Effector memory CD8-positive, alpha-beta T cell (primary cell): ENCODE measurements at places on chromosomes 7 and 10.

DNA sequence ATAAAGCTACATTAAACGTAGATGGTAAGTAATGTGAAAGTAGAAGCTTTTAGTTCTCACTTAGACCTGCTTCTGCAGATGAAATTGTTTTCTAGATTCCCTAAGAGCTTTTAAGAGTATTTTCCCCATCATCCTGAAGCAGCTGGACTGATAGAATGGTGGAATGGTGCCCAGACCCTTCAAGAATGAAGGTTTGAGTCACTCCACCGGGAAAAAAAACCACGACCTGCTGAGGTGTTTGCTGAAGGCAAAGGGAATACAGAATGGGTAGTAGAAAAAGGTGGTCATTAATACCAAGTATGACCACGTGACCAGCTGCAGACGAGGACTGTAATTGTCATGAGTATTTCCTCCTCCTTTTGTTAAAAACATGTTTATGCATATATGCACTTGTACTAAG, 79.2 kb upstream of the PTPRZ1 start:
- no peaks in the 10 kb centered on the region for H3K27me3 ChIP-seq
- H3K4me1 ChIP-seq = no peaks in the 10 kb centered on the region
- no peak overlapping the region for H3K27ac ChIP-seq

DNA sequence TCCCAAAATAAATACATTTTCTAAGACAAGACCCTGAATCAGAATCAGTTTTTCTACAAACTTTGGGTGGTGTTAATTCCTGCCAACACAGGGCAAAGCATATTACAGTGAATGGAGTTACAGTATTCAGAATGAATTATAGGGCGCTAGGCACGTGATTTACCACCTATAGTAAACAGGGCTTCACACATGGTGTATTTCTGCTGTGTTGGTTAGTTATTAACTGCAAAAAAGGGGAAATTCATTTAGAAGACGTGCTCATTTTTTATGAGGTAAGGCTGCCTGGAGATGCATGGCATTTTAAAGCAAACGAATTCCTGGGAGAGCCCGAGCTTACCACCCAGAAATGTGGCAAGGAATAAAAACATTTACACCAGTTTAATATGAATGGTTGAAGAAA, 393.8 kb downstream of the LRMDA start:
- no peak overlapping the region for H3K4me3 ChIP-seq
- DNase-seq = no peak
- no peaks in the 10 kb centered on the region for H3K4me1 ChIP-seq
- no peaks in the 10 kb centered on the region for H3K27me3 ChIP-seq
- no peak overlapping the region for H3K27ac ChIP-seq

DNA sequence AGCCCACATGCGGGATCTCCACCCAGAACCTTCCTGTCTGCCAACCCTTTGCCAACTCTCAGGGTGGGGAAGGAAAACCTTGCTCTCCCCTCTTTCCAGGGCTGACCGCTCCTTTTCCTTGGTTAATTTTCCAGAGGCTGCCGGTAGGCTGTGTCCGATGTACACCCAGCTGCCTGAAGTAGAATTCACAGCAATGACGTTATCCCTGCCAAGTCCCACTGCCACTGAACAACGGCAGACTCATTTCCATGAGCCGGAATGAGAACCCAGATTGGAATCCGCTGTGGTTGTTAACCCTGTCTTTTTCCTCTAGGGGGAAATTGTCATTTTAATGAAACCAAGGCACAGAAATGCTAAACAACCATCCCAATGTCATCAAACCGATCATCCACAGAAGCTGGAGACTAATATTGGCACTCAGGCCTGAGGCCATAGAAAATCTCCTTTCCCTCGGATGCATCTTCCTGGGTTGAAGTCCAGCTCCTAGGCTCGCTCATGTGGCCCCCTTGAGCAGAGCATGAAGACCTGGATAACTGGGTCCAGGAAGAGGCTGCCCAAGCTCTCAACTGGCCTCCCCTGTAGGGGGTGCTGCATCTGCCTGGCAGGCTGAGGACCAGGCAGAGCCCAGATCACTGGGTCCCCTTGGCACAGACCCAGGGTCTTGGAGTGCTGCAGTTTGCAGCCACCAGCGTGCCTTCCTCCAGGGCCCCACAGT, 30.4 kb downstream of the KLRG2 start:
- no peaks in the 10 kb centered on the region for H3K27me3 ChIP-seq
- H3K4me1 ChIP-seq = no peaks in the 10 kb centered on the region
- no peak overlapping the region for H3K4me3 ChIP-seq
- H3K36me3 ChIP-seq = peaks cover 5% of the 10 kb centered on the region
- H3K27ac ChIP-seq = no peak overlapping the region

DNA sequence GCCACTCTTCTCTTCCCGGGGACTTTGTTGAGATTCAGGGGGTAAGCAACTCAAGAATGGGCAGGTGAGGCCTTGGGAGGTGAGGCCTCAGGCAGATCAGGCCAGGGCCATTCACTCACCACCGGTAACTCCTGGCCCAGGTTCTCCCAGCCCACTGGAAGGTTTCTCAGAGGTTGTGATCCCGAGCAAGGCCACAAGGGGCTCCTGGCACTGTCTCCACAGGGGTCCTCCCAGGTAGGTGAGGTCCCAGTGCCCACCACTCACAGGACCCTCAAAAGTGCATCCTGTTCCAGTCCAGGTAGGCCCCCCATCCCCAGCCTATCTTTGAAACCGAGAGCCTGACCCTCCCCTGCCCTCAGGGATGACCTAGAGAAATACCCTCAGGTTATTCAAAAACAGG, 236.1 kb downstream of the BUB3 start:
- no peaks in the 10 kb centered on the region for H3K4me1 ChIP-seq
- H3K36me3 ChIP-seq = no peaks in the 10 kb centered on the region
- no peak overlapping the region for H3K27ac ChIP-seq
- no peak overlapping the region for H3K4me3 ChIP-seq

DNA sequence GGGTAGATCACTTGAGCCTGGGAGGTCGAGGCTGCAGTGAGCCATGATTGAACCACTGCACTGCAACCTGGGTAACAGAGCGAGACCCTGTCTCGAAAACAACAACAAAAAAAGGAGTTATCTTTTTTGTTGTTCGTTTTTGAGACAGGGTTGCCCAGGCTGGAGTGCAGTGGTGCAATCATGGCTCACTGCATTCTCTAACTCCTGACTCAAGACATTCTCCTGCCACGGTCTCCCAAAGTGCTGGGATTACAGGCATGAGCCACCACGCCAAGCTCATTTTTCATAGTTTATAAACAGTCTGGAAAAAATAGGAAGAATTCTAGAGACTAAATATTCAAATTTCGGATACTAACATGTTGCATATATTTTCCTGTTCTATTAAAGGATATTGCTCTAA, 29.4 kb downstream of the SFXN4 start:
- no peak for DNase-seq
- no peaks in the 10 kb centered on the region for H3K27me3 ChIP-seq
- H3K4me3 ChIP-seq = no peak overlapping the region
- H3K4me1 ChIP-seq = peaks cover 20% of the 10 kb centered on the region

DNA sequence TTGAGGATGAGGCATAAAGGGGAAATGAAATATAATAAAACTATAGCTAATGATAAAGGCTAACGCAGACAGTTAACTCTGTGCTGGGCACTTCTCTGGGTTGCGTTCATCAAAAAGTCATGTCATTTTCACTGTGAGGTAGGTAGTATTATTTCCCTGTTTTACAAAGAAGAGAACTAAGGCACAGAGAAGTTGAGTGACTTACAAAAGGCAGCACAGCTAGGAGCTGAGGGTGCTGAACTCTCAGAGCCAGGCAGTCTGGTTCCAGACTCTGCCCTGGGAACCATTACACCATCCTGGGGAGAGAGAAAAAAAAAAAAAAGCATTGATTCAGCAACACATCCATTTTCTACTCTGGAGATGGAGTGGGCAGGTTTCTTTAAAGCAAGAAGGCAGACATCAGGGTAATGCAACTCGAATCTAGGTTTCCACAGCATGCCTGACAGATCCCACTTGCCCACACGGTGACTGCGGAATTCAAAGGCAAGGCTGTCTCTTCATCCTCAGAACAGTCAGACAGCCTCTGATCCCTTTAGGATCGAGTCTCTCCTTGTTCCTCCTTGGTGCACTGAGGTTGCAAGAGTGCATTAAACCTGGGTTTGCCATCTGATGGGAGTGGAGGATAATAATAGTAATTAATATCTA, 40.6 kb upstream of the ECHDC3 start:
- H3K27ac ChIP-seq = no peak overlapping the region
- H3K4me1 ChIP-seq = no peaks in the 10 kb centered on the region
- DNase-seq = no peak
- H3K27me3 ChIP-seq = peaks cover 18% of the 10 kb centered on the region

DNA sequence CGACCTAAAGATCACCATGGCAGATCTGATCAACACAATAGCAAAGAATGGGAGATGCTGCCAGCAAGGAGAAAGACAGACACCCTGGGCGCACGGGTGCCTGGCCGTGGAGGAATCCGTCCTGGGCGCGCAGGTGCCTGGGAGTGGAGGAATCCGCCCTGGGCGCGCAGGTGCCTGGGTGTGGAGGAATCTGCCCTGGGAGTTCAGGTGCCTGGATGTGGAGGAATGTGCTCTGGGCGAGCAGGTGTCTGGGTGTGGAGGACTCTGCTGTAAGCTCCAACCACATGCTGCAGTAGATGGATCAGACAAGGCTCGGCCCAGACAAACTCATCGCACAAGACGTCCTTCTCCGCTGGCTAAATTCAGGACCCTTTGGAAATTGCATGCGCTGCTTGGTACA, 346.3 kb upstream of the ADARB2 start:
- DNase-seq = no peak
- H3K36me3 ChIP-seq = no peaks in the 10 kb centered on the region
- no peak overlapping the region for H3K4me3 ChIP-seq
- peaks cover 10% of the 10 kb centered on the region for H3K27me3 ChIP-seq
- H3K4me1 ChIP-seq = no peaks in the 10 kb centered on the region
- H3K27ac ChIP-seq = no peak overlapping the region

DNA sequence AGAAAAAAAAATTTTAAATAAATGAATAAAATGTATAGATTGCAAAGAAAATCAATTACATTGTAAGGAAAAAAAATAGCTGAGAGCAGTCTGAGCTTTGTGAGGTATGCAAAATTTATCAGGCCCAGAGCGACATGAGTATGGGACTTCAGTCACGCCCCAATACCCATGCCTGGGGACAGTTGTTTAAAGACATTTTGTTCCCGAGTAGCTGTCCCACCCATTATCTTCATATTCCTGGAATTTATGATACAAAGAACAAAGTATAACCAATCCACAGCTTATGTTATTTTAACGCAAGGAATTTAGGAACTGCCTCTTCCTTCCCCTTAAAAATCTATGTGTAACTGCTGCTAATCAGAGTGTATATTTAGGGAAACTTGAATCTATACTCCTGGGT, 1.6 kb upstream of the PON2 start:
- H3K36me3 ChIP-seq = peaks cover 3% of the 10 kb centered on the region
- H3K27ac ChIP-seq = no peak overlapping the region
- no peak for DNase-seq
- H3K27me3 ChIP-seq = no peaks in the 10 kb centered on the region

DNA sequence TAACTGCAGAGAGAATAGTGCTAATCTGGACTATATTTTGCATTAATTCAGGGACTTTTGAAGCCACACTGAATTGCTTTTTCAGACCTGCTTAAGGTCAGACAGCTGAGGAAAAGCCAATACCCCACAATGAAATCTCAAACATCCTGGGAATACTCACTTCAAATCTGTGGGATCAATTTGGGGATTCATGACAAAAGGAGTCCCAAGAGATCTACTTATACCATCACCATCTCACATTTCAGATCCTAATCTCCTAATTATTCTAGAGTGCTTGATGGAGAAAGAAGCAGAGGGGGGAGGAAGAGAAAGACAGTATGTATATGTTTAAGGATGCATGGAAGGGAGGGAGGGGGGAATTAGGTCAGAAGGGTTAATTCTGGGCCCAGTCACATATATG, 202.2 kb downstream of the CACNA2D1 start:
- H3K27me3 ChIP-seq = no peaks in the 10 kb centered on the region
- H3K27ac ChIP-seq = no peak overlapping the region
- H3K4me1 ChIP-seq = no peaks in the 10 kb centered on the region

- H3K4me1 ChIP-seq = no peaks in the 10 kb centered on the region
- no peak for DNase-seq
- H3K27ac ChIP-seq = no peak overlapping the region
- peaks cover 39% of the 10 kb centered on the region for H3K27me3 ChIP-seq
- H3K4me3 ChIP-seq = no peak overlapping the region
- H3K36me3 ChIP-seq = no peaks in the 10 kb centered on the region
Measured at GRCh38 chr7:155136619-155137243, 66.6 kb downstream of the HTR5A start.

DNA sequence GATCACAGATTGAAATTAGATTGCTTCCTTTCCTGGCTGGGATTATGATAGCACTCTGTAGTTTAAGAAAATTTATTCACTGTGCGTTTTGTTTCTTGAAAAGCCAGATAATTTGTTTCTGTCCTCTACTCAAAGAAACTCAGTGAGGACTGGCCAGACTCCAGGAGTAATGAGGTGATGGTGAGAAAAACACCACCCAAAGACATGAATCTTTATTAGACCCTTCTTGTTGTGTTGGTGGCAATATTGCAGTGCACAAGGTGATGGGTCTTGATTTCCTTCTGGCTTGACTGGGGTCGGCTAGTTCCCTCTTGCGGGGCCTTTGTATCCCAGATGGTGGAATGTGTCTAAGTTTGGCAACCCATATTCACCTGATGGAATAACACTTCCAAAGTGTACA, 756.8 kb downstream of the LRMDA start:
- no peaks in the 10 kb centered on the region for H3K27me3 ChIP-seq
- no peak for DNase-seq
- no peak overlapping the region for H3K4me3 ChIP-seq
- no peaks in the 10 kb centered on the region for H3K36me3 ChIP-seq
- no peak overlapping the region for H3K27ac ChIP-seq

DNA sequence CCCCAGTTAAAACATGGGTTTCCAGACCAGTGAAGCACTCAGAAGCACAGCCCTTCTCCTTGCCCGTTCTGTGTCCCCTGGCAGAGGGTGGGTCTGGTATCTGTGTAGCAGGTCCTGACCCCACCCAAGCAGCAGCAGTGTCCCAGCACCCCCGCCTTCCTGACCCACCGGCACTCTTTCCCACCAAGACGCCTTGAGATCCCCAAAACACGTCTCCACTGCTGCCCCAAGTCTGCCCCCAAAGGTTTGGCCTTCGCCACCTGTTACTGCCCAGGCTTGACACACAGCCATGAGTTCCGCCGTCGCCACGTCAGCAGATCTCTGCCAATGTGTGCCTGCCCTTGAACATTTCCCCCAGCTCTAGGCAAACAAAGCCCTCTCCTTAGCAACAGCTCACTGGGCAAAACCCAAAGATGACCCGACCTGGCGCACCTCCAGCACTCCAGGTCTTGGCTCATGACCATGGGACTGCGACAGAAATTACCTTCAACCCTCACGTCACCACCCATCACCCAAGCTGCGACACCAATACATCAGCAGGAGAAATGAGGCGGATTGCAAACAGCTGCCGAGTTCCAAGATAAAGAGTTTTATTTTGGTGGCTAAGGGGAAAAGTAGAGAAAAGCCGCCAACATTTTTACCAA, 75.6 kb downstream of the CTBP2 start:
- peaks cover 3% of the 10 kb centered on the region for H3K4me1 ChIP-seq
- no peak for DNase-seq
- peaks cover 12% of the 10 kb centered on the region for H3K27me3 ChIP-seq
- H3K27ac ChIP-seq = no peak overlapping the region

- H3K27ac ChIP-seq = no peak overlapping the region
- no peaks in the 10 kb centered on the region for H3K27me3 ChIP-seq
- no peak for DNase-seq
- H3K4me3 ChIP-seq = no peak overlapping the region
- H3K36me3 ChIP-seq = no peaks in the 10 kb centered on the region
Measured at GRCh38 chr7:106372126-106372525, 87.3 kb upstream of the NAMPT start.

GRCh38 chr10:44929356-44930255, 18.5 kb downstream of the TMEM72 start:
- H3K4me1 ChIP-seq = no peaks in the 10 kb centered on the region
- H3K27ac ChIP-seq = no peak overlapping the region
- H3K27me3 ChIP-seq = peaks cover 2% of the 10 kb centered on the region
- no peaks in the 10 kb centered on the region for H3K36me3 ChIP-seq
